ENCODE measurements at places on chromosomes 2 and 18. TPM values are rescaled to one million over a fixed set of nuclear protein-coding genes. Genes with fewer than 3 reads are reported as not detected.

COL3A1 gene
- total RNA-seq = not detected

SLC4A5 gene
- total RNA-seq = 19.3 TPM

SH3BP4 gene
- 0.14 TPM for total RNA-seq

CHN1 gene
- total RNA-seq = 3.2 TPM

GPR45 gene
- not detected for total RNA-seq
